NCI-H526 (cell line): ENCODE measurements at places on chromosomes 7 and 10.
A peak's percentile ranks its signal among the peaks of the same experiment; 100 is the strongest.

- no peak for DNase-seq
These were observed 56.6 kb downstream of the MPLKIP start for GRCh38 chr7:40077849-40078248.

GRCh38 chr7:41098846-41099245 lies 604.0 kb downstream of the INHBA start:
- DNase-seq: no peak

GRCh38 chr7:22452960-22453558 lies 46.9 kb downstream of the STEAP1B start:
- DNase-seq: no peak

GRCh38 chr10:23461557-23461956 lies 22.7 kb downstream of the OTUD1 start:
- DNase-seq: no peak

GRCh38 chr7:87658553-87658952 lies 30.4 kb downstream of the RUNDC3B start:
- DNase-seq: no peak

DNA sequence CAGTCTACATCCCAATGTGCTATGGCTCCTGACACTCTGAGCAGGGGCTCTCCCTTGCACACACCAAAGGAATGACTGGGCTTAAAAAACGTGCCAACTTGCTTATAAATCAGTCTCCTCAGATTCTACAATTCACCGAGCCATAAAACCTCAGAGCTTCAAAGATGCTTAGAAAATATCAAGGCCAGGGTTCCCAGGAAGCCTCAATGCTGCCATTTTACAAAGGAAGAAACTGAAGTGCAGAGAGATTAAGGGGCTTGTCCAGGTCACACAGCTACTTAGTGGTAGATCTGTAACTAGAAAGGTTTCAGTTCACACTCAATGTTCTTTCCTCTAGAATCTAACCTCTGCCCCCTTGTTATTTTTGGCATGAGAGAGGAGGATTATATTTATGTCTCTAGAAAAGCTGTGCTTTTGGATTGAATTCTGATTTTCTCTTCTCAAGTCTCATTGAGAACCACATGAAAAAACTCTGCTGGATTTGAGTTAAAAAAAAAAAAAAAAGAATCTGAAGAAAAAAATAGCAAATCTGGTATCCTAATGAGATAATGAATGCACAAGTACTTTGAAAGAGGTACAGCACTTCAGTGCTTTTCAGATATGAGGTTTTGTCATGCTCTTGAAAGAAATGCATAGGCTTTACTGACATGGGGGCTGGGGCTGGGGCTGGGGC lies 22.3 kb upstream of the TSPAN33 start:
- no peak for DNase-seq

DNA sequence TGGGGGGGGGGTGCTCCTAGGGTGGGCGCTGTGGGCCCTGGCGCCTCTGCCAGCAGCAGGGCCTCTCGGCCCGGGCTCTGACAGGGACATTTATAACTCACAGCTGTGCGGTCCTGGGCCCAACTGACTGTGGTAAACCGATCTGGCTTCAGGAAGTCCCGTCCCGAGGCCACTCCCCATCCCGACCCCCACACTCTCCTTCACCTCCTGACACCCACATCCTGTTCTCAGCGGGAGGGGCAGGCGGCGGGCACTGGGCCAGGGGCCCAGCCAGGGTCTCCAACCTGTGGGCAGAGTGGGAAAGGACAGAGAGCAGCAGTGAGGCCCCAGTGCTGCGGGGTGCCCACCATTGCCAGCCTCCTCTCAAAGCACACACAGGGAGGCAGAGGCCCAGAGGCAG lies 69.1 kb downstream of the ZMIZ1 start:
- no peak for DNase-seq

- DNase-seq: no peak
These were observed 40.8 kb upstream of the HECW1 start for GRCh38 chr7:43071604-43072003.

DNA sequence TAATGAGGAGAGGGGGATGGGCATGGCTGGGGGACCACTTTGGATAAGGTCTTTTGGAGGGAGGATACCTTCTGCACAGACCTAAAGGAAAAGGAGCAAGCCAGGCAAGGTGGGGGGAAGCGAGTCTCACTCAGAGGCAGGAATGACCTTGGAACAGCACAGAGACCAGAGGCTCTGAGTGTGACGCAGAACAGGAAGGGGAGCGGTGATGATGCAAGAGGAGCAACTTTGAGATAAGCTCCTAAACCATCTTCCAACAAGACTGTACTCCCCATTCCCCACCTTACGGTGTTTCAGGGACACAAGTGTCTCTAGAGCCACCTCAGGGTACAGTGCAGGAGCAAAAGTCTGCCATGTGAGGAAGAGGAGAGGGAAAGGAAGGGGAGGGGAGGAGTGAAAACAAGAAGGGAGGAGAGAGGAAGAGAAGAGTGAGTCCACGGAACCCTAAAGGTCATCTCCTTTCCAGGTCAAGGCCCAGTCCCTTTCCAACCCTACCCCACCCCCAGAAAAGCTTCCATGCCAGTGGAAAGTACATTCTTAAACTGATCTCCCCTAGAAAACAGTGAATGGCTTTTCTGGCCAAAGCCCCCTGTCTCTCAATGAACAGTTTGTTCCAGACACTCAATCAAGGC lies 54.1 kb downstream of the JAZF1 start:
- no peak for DNase-seq

- peak; percentile 9 for DNase-seq
These were observed 58.1 kb downstream of the MDFIC start for GRCh38 chr7:114979803-114980507.

DNA sequence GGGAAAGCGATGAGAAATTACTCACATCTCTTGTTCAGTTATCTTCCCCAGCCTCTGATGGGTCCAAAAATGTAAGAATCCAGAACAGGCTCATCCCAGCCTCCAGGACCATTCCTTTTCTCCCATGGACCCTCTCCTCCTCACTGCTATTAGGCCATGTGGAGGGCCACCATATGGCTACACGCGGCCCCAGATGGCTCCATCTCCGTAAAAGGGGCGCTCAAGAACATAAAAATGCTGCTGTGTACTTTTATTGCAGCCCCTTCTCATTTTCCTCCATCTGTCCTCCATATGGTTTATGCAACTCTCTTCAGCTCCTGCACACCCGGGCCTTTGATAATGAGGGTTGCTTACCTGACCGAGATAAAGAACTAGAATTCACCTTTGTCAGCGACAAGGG lies 166.2 kb downstream of the RAPGEF5 start:
- no peak for DNase-seq

- peak; percentile 61 for DNase-seq
These were observed 93.0 kb upstream of the SLC25A13 start for GRCh38 chr7:96414931-96415292.
